ENCODE measurements at places on chromosomes 11 and 22.

DNA sequence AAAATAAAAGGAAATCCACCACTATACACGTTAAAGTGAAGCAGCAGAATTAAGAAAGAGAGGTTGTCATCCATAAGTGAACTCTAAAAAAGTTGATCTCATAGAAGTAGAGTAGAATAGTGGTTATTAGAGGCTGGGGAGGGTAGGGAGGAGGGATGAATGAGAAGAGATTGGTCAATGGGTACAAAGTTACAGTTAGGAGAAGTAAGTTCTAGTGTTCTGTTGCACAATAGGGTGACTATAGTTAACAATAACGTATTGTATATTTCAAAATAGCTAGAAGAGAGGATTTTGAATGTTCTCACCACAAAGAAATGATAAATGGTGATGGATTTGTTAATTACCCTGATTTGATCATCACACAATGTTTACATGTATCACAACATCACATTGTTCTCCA, 72.0 kb downstream of the CD82 start:
- no peak for DNase-seq

- no peak for DNase-seq
Measured at GRCh38 chr11:10233581-10233980, 60.4 kb downstream of the SBF2 start.

- no peak for DNase-seq
Measured at GRCh38 chr11:104964247-104964646, 4.1 kb downstream of the CASP4 start.

DNA sequence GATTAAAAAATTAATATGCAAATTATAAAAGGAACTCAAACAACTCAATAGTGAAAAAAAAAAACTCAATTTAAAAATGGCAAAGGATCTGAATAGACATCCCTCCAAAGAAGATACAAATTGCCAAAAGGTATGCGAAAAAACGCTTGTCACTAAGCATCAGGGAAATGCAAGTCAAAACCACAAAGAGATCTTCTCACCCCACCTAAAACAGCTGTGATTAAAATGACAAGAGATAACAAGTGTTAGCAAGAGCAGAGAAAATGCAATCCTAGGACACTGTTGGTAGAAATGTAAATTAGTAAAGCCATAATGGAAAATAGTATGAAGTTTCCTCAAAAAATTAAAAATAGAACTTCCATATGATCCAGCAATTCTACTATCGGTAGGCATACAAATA, 166.3 kb upstream of the ZC3H12C start:
- no peak for DNase-seq

- no peak for DNase-seq
Measured at GRCh38 chr11:117547195-117547850, 219.7 kb downstream of the CEP164 start.

DNA sequence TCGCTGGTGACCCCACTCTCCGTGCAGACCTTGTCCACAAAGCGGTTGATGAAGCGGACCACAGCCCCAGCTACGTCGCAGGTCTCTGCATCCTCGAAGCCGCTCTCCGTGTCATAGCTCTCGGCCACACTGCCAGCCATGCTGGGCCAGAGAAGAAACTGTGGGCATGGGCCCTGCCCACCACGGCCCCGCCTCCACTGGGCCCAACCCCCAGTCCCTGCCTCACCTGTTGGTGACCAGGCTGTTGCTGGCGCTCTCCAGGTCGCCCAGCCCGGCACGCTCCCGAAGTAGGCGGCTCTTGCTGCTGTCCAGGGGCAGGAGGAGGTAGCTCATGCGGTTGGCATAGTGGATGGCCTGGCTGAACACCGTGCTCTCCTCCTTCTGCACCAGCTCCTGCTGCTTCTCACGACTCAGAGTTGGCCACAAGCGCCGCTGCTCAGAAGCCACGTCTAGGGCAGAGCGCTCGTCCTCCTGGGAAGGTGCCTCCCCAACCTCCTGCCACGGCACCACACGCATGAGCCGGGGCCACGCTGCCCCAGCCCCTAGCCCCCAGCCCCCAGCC, 12.8 kb downstream of the SBF1 start:
- DNase-seq: no peak

DNA sequence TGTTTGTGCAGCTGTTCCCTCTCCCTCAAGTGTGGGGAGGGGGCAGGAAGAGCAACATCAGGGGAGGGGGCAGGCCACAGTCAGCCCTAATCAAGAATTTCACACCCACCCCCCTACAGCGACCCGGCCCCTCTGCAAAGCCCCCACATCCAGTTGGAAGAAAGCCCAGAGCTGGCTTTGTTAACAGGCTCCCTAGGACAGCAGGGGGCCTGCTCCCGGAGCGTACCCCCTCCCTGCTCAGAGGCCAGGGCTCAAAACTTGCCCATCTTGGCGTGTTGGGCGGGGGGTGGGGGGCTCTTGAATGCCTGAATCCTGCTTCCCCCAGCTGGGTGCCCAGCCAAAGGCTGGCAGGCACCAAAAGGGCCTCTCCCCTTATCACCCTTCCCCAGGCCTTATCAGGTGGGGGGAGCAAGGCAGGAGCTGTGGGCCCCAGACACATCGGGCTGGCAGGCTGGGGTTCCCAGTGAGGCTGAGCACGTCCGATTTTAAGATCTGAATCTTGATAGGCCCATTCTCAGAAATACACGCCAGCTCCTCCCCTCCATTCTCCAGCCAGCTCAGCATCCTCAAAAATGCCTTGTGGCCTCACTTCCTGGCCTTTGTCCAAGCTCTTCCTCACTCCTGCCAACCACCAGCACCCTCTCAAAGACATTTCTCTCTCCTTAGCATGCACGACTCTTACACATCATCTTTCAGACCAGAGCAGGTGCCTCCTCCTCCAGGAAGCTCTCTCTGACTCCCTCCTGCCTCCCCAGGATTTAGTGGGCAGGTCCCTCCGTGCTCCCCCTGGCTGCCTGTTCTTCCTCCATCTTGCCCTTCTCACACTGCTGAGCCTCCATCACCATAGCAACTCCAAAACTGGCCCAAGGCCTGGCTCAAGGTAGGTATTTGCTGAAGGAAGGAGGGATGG, 384.8 kb downstream of the MN1 start:
- DNase-seq: no peak
